ENCODE measurements at places on chromosomes 5 and 9.

GRCh38 chr9:93702261-93702660 is 125.9 kb downstream of the PHF2 start:
- no peak for DNase-seq

- peak; percentile 13 for DNase-seq
Measured at GRCh38 chr5:76582230-76583162, 40.7 kb downstream of the F2RL2 start.

- no peak for DNase-seq
Measured at GRCh38 chr5:73901043-73901442, 275.0 kb downstream of the ARHGEF28 start.

- no peak for DNase-seq
Measured at GRCh38 chr9:32128546-32128945, 255.9 kb upstream of the ACO1 start.

DNA sequence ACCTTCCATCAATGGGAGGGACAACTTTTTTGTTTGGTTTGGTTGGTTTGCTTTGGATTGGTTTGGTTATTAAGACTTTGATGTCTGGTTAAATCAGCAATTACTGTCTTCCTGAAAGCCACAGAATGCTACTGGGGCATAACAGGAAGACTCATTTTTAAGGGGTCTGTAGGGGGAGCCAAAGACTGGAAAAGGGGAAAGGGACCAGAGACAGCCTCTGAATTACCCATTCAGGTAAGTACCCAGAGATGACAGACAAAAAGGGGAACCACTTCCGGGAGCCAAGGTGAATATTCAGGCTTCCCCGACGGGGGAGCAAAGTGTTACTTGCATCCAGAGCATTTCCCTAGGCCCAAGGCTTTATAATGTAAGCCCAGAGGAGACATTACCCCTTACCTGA is 4.6 kb upstream of the FEM1C start:
- DNase-seq: no peak

- DNase-seq: no peak
Measured at GRCh38 chr9:69193685-69194032, 19.6 kb downstream of the TJP2 start.

GRCh38 chr9:95757439-95757838 is 118.1 kb upstream of the ERCC6L2 start:
- no peak for DNase-seq

DNA sequence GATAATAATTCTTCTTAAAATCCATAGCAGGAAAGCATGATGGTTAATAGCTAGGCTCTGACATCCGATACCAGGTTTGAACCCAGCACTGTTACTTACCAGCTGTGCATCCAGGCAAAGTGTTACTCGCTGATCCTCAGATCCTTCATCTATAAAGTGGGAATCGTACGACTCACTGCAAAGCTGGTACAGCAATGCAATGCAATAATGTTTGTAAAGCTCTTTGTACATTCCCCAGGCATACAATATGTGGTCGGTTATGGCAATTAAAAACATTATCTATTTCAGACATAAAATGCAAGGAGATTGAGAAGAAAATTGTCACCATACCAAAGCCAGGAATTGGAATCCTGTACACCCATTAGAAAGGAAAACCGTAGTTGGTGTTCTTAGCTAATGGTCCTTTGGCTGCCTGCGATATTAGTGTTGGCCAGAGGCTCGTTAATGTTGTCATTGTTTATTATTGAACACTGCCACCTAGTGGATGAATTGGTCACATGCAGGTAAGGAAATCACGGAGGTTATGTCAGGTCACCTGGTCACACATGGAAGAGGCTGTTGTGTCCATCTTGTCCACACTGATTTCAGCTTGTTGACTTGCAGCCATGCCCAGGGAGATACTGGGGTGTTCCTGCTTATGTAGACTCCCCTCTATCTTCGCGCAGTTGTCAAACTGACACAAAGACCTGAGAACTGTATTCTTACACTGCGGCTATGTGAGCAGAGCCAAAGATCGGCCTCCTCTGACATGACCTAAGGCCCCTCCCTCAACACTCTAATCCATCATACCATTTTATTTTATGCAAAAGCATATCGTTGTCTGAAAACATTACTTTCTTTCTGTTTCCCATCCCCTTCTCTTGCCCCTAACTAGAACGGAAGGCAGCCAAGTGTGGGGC is 87.5 kb upstream of the PPP2R2B start:
- DNase-seq: peak; percentile 55

DNA sequence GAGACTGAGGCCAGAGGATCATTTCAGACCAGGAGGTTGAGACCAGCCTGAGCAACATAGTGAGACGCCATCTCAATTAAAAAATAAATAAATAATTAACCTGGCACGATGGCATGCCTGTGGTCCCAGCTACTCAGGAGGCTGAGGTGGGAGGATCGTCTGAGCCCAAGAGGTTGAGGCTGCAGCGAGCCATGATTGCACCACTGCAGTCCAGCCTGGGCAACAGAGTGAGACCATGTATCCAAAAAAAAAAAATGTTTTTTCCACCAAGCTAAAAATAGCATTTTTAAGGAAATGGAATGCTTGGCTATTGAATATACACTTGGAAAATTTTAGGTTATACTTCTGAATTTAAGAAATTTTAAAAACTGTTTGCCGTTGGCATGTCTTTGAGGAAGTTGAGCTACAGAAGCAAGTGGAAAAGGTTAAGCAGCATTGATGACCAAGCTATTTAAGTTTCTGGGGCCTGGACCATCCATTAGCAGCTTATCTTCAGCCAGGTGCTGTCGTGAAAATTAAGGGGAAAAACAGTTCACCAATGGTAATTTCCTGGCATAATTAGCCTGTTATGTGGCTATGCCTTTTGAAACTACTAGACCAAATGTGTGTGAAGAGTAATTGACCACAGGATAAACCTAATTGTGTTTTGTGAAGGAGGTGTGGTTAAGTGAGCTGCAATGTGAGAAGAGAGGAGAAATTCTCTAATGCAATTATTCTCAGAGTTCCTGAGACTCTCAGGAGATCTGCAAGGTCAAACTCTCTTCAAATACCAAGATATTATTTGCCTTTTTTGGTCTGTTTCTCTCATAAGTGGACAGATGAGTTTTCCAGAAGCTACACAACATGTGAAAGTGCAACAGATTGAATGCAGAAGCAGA is 21.0 kb downstream of the F2R start:
- DNase-seq: no peak

- DNase-seq: peak; percentile 54
Measured at GRCh38 chr9:36855448-36856315, 178.4 kb downstream of the PAX5 start.

DNA sequence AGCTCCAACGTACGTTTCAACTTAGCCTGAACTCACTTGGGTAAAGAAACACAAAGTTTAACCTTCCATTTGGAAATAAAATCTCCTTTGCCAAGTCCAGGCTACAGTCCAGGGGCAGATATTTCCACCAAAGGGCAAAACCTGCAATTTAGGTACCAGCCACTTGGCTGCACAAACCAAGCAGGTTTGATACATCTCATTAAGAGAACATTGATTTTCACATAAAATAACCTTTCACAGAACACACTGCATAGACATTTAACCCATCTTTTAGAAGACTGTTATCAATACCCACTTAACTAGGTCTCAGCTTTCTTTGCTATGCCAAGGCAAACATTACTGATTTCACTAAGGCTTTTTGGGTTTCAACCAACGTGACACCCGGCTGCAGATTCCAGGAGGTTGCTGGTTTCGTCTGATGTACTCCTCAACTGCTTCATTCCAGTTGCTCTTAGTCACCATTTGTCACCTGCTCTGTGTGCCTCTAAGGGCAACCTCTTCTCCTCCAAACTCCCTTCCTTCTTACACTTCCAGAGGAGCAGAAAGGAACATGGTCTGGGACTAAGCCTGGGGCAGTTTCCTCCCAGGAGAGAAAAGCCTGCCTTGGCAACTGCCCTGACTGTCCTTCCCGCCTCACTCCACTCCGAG is 67.1 kb downstream of the EPB41L4B start:
- no peak for DNase-seq

GRCh38 chr5:15489571-15490235 is 10.3 kb upstream of the FBXL7 start:
- DNase-seq: no peak

DNA sequence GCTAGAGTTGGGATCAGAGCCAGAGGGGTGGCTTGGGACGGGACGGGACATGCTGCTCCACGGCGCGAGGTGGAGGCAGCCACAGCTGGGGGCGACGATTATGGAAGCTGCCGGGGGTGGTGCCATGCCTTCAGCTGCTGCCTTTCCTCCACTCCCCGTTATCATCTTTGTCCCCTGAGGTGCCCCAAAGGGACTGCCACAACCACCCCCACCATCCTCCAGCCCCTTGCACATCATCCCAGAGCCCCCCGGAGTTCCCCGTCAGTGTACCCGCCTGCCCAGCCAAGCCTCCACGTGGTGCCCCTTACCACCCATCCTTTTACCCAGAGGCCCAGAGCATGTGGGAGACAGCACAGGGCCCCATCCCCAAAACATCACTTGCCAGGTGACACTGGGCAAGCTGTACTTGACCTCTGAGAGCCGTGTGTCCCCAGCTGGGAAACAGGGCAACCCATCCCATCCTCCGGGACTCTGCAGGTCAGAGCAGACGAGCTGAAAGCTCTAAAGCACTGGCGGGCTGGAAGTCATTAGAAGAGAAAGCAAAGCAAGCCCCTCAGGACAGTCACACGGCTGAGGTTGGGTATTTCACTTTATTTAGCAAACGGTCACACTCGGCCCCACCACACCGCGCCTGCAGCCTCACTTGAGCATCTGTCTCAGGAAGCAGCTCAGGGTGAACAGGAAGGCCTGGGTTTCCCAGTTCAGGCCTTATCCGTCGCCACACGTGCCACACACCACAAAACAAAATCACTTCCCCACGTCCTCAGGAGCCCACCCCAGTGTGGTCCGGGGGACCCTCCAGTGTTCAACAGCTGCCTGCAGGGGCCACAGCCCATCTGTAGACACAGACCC is 19.5 kb upstream of the MXD3 start:
- no peak for DNase-seq

DNA sequence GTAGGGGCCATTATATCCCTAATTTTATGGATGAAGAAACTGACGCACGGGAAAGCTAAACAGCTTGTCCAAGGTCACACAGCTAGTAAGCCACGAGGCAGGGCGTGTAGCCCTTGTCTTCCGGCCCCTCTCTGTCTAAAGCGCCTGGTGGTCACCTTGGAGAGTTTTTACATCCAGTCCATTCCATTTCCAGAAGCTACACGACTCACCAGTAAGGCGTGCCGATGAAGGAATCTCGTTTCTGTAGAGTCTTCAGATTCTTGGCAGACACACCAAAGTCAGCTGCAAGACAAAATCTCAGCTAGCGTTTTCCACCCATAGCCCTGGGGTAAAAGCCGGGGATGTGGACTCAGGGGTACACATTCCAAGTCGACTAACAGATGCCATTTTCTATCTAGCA is 80.5 kb downstream of the STK10 start:
- DNase-seq: no peak

GRCh38 chr5:118844351-118844750 is 144.0 kb downstream of the DTWD2 start:
- DNase-seq: no peak

GRCh38 chr9:37392272-37392671 is 30.2 kb upstream of the GRHPR start:
- DNase-seq: no peak

- no peak for DNase-seq
Measured at GRCh38 chr9:73143711-73144328, 7.8 kb upstream of the ANXA1 start.

GRCh38 chr5:136516637-136517036 is 151.3 kb upstream of the TRPC7 start:
- no peak for DNase-seq

DNA sequence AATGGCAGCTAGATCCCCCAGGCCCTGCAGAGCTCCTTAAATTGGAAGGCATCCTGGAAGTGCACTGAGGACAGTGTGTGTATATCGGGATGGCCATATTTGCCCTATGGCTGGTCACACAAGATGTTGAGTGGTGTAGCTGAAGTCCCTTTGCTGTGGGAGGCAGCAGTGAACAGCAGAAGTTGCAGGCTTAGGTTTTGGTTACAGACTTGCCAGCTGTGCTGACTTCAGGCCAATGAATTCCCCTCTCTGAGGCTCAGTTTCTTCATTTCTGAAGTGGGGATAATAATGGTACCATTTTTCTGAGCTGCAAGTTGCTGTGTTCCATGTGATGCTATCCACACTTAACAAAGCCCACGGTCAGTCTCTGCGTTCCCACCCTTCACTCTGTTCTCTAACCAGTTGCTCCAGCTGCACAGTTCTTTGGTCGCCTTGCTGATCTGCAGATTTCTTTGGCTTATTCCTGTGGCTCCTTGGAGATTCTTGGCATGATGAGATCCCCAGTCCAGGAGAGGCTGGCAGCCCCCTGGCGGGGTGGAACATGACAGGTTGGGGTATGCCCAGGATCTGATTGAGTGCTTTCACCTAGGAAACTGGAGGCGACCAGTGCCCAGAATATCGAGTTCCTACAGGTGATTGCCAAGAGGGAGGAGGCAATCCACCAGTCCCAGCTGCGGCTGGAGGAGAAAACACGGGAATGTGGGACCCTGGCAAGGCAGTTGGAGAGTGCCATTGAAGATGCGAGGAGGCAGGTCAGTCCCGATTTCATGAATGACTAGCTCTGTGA is 6.5 kb upstream of the GLE1 start:
- no peak for DNase-seq

DNA sequence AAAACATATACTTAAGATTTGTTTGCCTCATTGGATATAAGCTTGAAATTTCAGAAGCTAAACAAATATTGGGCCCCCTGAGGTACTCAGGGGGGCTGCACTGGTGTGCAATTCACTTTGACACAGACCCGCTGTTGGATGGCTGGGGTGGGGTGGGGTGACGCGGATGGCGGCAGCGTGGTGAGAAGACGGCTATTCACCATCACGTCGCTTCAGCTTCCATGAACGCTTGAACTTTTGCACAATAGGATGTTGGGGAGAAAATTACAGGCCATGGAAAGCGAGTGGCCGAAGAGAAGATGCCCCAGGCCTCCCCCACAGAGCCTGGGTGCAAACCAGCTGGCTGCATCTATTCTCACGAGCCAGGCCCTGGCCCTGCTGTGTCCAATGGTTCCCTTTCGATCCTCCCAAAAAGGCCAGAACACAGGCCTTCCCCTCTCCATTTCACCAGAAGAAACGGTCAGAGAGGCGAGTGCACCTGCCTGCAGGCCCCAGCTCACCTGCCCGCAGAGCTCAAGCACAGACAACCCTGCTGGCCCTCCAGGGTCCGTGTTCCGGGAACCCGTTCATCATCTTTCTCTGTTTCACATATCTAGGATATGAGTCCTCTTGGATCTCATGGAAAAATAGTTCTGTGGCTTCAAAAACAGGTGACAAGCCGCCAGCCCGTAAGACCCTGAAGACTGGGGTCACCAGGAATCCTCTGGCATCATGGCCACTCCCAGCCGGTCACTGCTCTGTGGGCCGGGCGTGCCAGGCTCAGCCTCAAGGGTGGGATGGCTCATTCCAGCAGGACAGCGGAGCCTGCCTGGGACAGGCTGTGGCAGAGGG is 46.8 kb upstream of the SARDH start:
- DNase-seq: no peak

- DNase-seq: no peak
Measured at GRCh38 chr9:127438394-127438793, 12.8 kb downstream of the RPL12 start.

- DNase-seq: peak; percentile 37
Measured at GRCh38 chr9:127977884-127978647, 2.7 kb downstream of the EEIG1 start.
